Large intestine (tissue), 12 donors: ENCODE measurements at places on chromosomes 7 and 10.

DNA sequence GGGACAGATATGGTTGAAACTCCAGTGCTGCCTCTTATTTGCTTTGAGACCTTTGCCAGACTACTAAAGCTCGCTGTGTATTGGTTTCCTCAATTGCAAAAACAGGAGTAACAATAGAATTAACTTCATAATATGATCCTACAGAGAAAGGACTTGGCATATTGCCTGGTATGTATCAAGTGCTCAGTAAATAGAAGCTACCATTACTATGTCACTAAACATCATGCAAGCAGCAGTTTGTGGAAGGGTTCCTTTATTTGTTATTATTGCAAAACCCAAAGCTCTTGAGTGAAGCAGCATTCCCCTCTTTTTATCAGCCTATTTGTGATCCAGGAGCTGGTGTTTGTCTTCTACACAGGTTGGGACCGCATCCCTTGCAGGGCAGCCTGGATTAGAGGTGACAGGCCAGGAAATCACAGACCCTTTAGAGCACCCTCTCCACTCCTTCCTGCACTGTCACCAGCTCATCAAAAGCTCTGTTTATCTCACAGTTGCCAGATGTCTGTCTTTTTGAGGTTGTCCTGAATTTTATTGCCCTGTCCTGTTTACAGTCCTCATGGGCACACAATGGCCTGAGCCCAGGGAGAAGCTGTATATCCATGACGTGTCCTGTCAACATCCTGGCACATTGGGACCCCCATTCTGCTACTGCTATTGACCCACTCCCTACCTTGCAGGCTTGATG lies 121.5 kb downstream of the SNX10 start:
- no peak for DNase-seq

DNA sequence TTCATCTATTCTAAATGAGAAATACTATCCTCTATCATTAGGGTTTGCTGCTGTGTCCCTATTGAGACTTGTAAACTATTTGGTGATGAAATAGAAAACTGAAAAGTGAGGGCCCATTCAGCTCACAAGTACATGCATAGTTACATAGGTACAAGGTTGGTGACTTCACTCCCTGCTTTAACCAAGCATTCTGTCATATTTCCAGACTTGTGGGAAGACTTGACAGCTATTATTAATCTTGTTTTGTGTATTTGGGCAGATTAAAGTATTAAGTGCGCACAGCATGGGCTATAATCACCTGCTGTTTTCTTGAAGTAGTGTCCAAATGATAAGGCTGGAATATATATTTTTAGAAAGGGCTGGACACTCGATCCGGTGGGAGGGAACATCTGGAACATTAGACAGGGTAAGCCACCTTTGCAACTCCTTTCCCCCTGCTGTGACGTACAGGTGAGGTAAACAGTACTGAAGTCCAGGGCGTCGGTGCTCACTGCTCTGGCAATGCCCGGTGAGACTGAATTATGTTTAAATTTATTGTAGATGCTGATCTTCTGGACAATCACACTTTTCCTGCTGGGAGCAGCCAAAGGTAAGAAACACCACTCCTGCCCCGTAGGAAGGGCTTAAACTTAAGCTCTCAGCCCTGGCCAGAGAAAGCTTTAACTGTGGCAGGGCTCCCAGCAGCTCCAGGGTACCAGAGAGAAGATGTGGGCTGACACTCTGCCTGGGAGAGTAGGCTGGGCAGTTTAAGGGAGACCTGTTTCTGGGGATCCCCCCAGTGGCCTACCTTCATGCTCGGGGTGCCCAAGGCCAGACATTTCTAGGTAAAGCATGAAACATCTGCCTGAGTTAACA lies at the start of gene PNLIPRP1:
Gene PNLIPRP1, plus strand, starts transcription at position 370 of the 855 bp plus-strand sequence. Its CDS starts 171 bp downstream, at position 541.
- DNase-seq = peak; percentile 71

GRCh38 chr7:136878878-136879277 lies 10.4 kb downstream of the CHRM2 start:
- DNase-seq = no peak

DNA sequence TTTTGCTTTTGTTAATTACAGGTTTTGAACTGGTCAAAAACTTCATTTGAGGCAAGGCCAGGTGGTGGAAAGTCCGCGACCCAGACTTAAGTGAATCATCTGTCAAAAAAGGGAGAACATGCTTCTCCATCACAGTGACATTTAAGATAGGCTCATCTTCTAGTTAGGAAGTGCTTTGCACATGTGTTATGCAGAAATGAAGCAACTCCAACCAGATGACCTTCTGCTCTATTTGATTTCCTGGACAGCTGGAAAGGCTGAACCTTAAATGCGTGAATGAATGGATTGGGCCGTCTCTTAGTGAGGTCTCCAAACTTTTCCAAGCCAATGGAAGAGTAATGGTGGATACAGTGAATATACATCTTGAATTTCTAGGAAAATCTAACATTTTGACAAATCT lies 101.6 kb upstream of the FAM13C start:
- DNase-seq = no peak

DNA sequence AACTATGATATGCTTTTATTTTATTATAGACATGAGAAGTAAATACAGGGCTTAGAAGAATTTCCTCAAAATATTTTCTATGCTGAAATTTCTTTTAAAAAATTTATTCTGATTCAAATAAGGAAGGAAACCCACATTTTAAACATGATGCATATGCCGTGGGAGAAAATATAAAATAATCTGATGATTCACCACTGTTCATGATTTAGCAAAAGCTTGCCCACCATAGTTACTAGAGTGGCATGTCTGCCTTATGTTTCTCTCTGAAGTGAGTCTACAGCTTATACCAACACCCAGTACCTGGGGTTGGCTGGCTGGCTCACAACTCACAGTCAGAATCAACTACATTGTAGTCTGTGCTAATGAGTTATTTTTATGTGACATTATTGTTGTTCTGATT lies 102.0 kb downstream of the GNAI1 start:
- no peak for DNase-seq

- DNase-seq = peak; percentile 76
Observed at GRCh38 chr10:67114945-67115344, 189.1 kb downstream of the LRRTM3 start.

DNA sequence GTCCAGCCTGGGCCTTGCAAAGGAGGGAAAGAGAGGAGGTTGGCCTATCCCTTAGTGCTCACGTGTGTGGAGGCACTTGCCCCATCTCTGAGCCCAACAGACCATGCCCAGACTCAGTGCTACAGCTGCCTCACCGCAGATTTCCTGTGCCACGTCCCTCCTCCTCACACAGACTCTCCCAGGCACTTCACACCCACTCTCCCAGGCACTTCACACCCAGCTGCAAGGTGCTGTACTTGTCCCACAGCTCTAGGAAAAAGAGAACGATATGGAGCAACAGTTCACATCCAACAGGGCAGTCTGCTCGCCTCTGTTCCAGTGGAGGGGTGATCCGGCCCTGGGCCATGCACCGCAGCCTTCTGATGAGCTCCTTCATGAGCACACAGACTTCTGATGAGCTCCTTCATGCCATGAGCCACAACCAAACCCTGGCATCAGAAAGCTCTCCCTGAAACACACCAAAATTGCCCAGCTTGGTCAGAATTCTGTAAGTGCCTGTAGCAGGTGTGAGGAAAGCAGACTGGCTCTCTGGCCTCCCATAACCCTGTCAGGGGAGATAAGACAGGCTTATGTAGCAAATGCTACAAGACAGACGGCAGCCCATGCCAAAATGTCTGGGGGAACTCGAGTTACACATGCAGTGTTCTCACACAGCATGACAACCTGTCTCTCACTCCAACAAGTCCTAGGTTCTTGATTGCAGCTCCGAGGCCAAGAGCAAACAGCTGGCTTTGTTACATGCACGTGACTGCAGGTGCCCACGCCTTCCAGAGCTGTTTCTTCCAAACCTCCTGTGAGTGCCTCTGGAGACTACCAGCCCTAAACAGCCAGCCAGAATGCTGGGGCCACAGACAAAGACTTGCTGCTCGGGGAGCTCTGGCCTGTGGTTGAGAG lies 348.5 kb downstream of the GRID1 start:
- no peak for DNase-seq

- no peak for DNase-seq
Observed at GRCh38 chr10:69863580-69863979, 61.9 kb downstream of the COL13A1 start.

DNA sequence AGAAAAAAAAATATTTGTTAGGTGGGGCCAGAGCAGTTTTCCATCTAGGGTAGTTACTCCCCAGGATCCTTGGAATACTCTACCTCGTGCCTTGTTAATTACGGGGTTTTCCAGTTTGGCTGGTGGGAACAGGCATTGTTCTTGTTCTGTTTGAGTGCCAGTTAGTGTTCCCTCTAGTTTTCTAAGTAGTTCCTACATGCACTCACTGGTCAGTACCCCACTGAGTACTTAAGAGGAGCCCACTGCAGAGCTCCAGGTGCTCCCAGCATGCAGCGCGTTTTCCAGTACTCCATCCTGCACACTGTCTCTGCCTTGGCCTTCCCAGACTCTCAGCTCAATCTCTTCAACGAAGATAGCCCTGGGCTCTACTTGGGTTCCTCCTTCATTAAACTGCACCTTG lies 58.0 kb downstream of the AHCYL2 start:
- no peak for DNase-seq

DNA sequence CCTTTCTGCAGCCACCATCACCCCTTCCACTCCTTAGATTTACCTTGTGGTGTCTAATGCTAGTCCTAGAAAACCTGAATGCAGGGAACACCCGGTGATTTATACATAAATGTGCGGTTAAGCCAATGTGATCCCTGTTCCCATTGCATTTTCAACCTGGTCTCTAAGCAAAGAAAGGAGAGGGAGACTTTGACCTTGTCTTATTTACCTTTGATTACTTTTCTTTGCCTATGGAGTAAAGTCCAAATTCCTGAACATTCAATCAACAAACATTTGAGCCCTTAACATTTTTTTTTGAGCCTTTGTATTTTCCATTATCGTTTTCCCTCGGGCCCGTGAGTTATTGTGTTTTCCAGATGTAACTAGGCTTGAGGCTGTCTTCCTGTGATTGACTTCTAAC lies 233.9 kb downstream of the ZNF248 start:
- no peak for DNase-seq

DNA sequence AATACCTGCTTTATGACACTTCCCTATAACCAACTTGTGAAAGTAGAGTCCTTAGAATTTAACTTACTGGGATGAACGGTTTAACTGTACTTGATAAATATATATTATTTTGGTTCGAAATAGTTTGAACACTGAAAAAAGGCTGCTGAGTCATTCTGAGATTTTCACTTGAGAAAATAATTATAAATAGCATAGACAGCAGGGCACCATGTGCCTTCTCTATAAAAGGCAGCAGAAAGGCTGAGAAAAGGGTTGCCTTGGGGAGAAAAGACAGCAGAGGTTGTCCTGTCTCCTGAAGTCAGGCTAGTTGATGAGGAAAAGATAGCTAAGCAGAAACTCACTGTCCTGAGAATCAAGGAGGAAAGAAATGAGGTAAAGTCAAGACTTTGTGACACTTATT lies 92.4 kb downstream of the CTTNBP2 start:
- no peak for DNase-seq

- no peak for DNase-seq
Observed at GRCh38 chr7:46134385-46134784, 213.3 kb upstream of the IGFBP3 start.

DNA sequence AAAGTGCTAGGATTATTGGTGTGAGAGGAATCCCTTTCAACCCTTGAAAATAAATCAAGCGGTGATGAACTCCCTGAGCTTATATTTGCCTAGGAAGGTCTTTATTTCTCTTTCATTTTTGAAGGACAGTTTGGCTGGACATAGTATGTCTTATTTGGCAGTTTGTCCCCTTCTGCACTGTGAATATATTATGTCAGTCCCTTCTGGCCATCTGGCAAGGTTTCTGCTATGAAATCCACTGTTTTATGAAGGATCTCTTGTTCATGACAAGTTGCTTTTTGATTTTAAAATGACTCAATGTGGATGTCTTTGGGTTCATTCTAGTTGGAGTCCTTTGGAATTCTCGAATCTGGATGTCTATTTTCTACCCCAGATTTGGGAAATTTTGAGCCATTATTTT lies 21.7 kb upstream of the MCM10 start:
- no peak for DNase-seq

DNA sequence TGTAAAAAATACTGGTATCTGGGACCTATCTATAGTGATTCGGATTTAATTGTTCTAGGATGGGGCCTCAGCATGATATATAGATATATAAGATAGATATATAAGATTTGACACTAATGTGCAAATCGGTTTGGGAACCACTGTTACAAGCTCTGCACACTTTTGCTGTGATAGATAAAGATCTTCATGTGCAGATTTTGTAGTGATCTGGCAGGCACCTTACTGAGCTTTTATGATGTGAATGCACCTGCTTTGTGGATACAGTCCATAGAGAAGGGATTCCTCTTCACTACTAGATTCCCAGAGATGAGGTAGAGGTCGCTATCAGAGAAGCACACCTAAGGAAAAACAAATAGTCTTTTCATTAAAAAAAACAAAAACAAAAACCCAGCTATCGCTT lies 33.3 kb upstream of the PCGF5 start:
- DNase-seq = no peak

GRCh38 chr7:28096713-28097112 lies 83.9 kb downstream of the JAZF1 start:
- no peak for DNase-seq

- DNase-seq = no peak
Observed at GRCh38 chr7:91344911-91345310, 80.7 kb downstream of the FZD1 start.

DNA sequence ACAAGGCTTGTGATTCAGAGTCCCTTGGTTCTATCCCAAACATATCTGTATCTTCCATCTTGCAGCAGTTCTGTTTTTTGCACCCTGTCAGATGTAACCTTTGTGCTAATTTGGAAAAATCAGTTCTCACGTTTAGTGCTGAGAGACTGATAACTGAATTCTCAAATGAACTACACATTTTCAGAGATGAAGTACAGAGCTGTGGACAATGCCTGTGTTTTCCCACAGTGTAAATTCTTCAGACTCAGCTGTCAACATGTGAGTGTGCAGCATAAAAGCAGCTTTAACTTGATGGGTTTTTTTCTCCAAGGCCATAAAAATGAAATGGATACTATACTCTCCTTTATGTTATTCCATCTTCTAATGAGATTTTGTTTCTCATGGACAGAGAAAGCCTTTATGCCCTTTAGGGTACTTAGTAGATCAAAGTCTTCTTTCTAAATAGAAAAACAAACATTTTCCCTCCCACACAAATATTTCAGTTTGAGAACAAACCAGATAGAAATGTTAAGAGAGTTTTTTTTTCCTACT lies 150.9 kb downstream of the SEMA3A start:
- no peak for DNase-seq
